Osteocyte (in vitro differentiated cells): ENCODE measurements at places on chromosomes 6 and 20. TPM values are rescaled to one million over a fixed set of nuclear protein-coding genes. Genes with fewer than 3 reads are reported as not detected.

DNA sequence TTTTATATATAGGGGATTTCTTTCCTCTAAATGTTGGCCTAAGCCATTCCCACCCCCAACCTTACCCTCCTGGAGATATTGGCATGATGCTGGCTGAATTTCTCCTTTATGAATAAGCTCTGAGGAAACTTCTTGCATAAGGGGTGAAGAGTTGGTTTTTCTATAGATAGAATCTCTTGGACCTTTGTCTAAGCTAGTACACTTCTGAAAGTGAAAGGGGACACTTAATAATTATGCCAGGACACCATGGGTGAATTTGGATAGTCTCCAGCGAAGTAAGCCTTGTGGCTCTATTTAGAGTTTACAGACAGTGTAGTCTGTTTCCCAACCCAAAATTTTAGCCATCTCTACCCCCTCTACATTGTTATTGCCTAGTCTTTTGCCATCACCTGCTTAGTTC, 27.1 kb upstream of the FABP7 start:
- DNase-seq = no peak
- peaks cover 36% of the 10 kb centered on the region for H3K27me3 ChIP-seq
- H3K4me3 ChIP-seq = no peak overlapping the region
- no peaks in the 10 kb centered on the region for H3K4me1 ChIP-seq
- H3K36me3 ChIP-seq = no peaks in the 10 kb centered on the region

GRCh38 chr6:83511901-83512681, at the start of gene PRSS35:
PRSS35 (plus strand) TSS chr6:83512534; CDS start chr6:83523442, 10,908 bp downstream.
- peak; percentile 87 for DNase-seq
- peak within 1 kb of the TSS; percentile 75 for H3K27ac ChIP-seq
- no peaks in the 10 kb centered on the region for H3K36me3 ChIP-seq
- H3K4me3 ChIP-seq = peak within 1 kb of the TSS; percentile 82

GRCh38 chr20:36856691-36857635, 19.0 kb upstream of the TLDC2 start:
- H3K27me3 ChIP-seq = no peaks in the 10 kb centered on the region
- peak overlapping the region; percentile 85 for H3K27ac ChIP-seq
- peaks cover 5% of the 10 kb centered on the region for H3K36me3 ChIP-seq
- no peak overlapping the region for H3K4me3 ChIP-seq
- peaks cover 77% of the 10 kb centered on the region for H3K4me1 ChIP-seq
- no peak for DNase-seq

GRCh38 chr6:119147101-119148053, 68.9 kb upstream of the FAM184A start:
- peaks cover 38% of the 10 kb centered on the region for H3K4me1 ChIP-seq
- peaks cover 13% of the 10 kb centered on the region for H3K27me3 ChIP-seq
- no peaks in the 10 kb centered on the region for H3K36me3 ChIP-seq
- H3K27ac ChIP-seq = peak overlapping the region; percentile 84

DNA sequence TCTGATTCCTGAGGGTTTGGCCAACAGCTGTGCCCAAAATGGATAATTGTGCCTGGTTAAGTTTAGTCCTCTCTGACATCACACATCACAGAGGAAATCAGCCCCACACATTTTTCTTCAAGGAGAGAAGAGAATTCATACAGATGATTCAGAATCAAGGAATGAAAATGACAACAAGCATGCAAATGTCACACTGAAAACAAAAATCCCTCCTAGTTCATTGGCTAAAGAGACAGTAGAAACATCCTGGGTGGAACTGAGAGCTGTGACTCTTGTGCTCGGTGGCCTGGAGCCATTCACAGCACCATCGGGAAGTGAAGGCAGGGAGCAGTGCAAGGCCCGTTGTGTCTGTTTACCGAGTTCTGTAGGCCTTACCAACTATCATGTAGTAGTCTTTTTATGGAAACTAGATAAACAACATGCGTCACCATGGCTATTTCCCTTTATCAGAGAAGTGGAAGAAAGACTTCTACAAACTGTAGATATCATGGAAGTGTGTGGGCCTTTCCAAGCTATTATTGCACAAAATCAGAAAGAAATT, 81.7 kb upstream of the TENT5A start:
- peaks cover 14% of the 10 kb centered on the region for H3K4me1 ChIP-seq
- no peak for DNase-seq
- no peaks in the 10 kb centered on the region for H3K36me3 ChIP-seq
- H3K4me3 ChIP-seq = peak overlapping the region; percentile 22

DNA sequence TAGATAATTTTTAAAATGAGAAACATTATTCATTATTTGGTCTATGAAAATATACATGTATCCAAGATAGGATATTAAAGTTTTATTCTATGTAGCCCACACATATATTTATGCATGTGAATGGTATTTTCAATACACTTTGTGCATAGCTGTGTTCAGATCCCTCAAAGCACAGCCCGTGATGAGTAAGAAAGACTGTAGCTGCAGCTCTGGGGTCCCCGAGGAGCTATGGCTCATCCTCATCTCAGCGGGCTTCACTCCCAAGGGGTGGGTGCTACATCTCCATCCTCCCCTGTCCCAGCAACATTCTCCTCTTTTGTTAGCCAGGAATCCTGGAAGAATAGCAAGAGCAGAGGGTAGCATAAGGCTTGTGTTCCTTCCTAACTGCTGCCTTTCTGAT, 130.8 kb downstream of the SAMD5 start:
- H3K27me3 ChIP-seq = no peaks in the 10 kb centered on the region
- no peak for DNase-seq
- H3K4me3 ChIP-seq = no peak overlapping the region

DNA sequence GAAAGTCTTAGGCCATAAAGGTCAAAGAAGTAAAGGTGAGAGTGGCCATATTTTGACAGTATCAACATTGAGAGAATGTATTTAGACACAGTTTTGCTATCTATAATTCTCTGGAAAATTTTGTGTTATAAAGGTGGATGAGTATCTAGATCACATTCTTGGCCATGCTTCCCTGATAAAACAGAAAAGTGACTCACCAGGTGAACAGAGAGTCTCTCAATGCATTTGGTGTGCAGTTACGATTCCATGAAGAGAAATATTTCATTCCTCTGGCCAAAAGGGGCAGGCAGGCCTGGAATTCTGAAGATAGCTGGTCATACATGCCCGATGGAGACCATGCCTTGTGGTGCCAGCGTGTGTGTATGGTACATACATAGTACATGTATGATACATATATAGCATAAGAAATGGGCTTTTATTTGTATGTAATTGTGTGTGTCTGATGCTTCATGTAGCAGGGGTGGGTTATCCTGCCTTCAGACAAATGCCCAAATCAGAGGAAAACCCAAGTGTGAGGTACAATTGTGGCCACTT, 164.0 kb downstream of the SOBP start:
- H3K4me3 ChIP-seq = no peak overlapping the region
- no peaks in the 10 kb centered on the region for H3K27me3 ChIP-seq
- no peaks in the 10 kb centered on the region for H3K36me3 ChIP-seq
- DNase-seq = no peak

DNA sequence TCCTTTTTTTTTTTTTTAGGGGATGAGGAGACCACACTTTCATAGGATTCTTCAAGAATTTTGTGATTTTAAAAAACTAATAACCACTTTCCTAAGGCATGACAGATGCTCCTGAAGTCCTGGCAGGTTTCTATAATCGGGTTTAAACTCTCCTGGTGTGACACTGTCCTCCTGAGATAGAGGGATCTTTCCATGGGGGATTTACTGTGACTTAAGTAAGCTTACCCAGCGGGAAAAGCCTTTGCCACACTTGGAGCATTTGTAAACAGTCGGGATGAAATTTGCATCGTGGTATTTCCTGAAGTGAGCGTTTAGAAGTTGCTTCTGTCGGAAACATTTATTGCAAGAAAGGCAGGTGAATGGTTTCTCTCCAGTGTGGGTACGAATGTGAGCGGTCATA, 16.6 kb downstream of the CTCFL start:
- no peak for DNase-seq
- H3K27ac ChIP-seq = no peak overlapping the region
- H3K27me3 ChIP-seq = no peaks in the 10 kb centered on the region
- no peaks in the 10 kb centered on the region for H3K36me3 ChIP-seq
- peaks cover 43% of the 10 kb centered on the region for H3K4me1 ChIP-seq

- no peak overlapping the region for H3K27ac ChIP-seq
- peaks cover 22% of the 10 kb centered on the region for H3K4me1 ChIP-seq
- H3K36me3 ChIP-seq = no peaks in the 10 kb centered on the region
- no peak for DNase-seq
- H3K27me3 ChIP-seq = no peaks in the 10 kb centered on the region
These were observed 222.0 kb upstream of the SGK1 start for GRCh38 chr6:134539865-134540323.

GRCh38 chr6:119322715-119323350, 26.7 kb downstream of the MAN1A1 start:
- no peaks in the 10 kb centered on the region for H3K36me3 ChIP-seq
- DNase-seq = no peak
- H3K27me3 ChIP-seq = no peaks in the 10 kb centered on the region

- H3K4me1 ChIP-seq = peaks cover 47% of the 10 kb centered on the region
- H3K27me3 ChIP-seq = no peaks in the 10 kb centered on the region
- H3K4me3 ChIP-seq = peak within 1 kb of the TSS; percentile 72
These were observed at the start of gene ADAM33 for GRCh38 chr20:3681931-3682781. ADAM33 (minus strand) TSS chr20:3682010; CDS start chr20:3682004, 6 bp downstream.

- no peak overlapping the region for H3K27ac ChIP-seq
- no peaks in the 10 kb centered on the region for H3K27me3 ChIP-seq
- H3K36me3 ChIP-seq = no peaks in the 10 kb centered on the region
- no peak for DNase-seq
- H3K4me3 ChIP-seq = no peak overlapping the region
- no peaks in the 10 kb centered on the region for H3K4me1 ChIP-seq
These were observed 45.4 kb upstream of the SPTLC3 start for GRCh38 chr20:12963416-12963815.

DNA sequence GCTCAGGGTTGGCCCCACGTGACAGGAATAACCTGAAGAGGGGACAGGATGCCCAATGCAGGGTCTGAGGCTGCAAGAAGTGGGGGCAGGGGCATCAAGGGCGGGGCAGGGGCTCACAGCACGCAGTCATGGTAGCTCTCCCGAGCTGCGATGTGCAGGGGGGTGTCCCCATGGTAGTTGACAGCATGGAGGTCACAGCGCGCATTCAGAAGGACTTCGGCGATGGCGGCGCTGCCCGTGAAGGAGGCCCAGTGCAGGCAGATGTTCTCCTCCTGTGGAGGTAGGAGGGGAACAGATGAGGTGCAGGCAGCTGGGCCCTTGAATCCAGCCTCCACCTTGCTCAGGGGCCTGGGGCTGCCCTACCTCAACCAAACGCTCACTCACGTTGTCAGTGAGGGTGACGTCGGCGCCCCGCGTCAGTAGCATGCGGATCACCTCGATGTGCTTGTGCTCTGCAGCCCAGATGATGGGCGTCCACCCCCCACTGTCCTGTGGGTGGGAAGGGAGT, 5.8 kb upstream of the SLC44A4 start:
- no peak overlapping the region for H3K27ac ChIP-seq
- peaks cover 35% of the 10 kb centered on the region for H3K36me3 ChIP-seq
- H3K27me3 ChIP-seq = no peaks in the 10 kb centered on the region
- no peak overlapping the region for H3K4me3 ChIP-seq

- H3K27ac ChIP-seq = no peak overlapping the region
- peaks cover 3% of the 10 kb centered on the region for H3K4me1 ChIP-seq
- no peaks in the 10 kb centered on the region for H3K36me3 ChIP-seq
- H3K27me3 ChIP-seq = peaks cover 29% of the 10 kb centered on the region
These were observed 72.7 kb downstream of the ELOVL4 start for GRCh38 chr6:79874531-79875134.

DNA sequence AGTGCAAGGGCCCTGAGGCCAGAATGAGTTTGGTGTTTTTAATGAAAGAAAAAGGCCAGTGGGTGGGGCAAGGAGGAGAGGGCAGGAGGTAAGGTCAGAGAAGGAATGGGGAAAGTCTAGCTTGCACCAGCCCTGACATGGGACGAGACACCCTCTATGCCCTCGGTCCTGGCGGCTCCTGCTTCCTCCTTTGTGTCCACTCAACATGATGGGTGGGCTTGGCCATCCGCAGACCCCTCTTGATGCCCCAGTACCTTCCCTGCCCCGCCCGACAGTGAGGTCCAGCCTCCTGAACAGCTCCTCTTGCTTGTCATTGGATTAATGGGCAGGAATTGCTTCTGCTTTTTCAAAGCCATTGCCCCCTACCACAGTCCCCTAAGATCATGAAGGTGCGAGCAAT, 33.6 kb upstream of the ANGPT4 start:
- no peaks in the 10 kb centered on the region for H3K4me1 ChIP-seq
- H3K36me3 ChIP-seq = no peaks in the 10 kb centered on the region
- no peak for DNase-seq
- no peak overlapping the region for H3K4me3 ChIP-seq
- H3K27me3 ChIP-seq = peaks cover 17% of the 10 kb centered on the region

DNA sequence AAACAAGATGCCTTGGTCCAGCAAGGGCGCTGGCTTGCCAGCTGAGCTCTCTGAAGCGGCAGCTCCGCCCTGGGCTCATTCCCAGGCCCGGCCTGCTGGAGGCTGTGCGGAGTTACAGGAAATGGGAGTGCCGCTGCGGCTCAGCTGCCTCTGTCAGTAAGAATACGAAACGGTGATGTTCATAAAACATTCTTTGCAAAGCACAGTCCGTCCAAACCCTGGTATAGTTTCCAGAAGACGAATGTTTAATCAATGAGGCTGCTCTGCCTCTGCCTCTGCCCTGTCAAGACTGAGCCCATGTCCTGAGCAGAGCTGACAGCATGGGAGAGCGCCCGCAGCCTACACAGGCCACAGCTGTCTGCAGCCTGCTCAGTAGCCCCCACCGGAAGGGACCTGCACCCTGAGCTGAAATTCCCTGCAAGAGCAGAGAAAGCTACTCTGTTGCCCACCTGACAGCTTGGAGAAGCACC, 153.3 kb upstream of the SNX9 start:
- H3K4me3 ChIP-seq = peak overlapping the region; percentile 47
- no peaks in the 10 kb centered on the region for H3K27me3 ChIP-seq
- H3K4me1 ChIP-seq = peaks cover 27% of the 10 kb centered on the region
- H3K36me3 ChIP-seq = peaks cover 4% of the 10 kb centered on the region
- peak overlapping the region; percentile 66 for H3K27ac ChIP-seq

DNA sequence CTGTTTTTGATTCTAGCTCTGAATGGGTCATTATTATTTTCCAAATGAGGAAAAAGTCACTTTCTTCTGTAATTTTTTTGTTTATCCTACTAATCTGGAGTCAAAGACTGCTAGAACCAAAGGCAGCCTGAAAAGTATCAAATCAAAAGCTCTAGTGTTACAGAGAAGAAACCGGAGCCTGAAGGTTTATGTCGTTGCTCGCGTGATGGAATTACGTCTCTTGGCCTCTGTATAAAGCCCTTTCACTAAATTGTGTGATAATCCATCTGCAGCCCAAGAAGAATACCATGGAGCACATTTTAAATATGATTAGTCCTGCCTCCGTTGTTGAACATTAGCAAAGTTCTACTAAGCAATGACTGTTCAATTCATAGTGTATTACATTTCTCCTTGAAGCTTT, 738.6 kb downstream of the C6orf118 start:
- no peaks in the 10 kb centered on the region for H3K27me3 ChIP-seq
- H3K27ac ChIP-seq = no peak overlapping the region
- no peaks in the 10 kb centered on the region for H3K4me1 ChIP-seq
- no peak overlapping the region for H3K4me3 ChIP-seq
- H3K36me3 ChIP-seq = no peaks in the 10 kb centered on the region
- DNase-seq = no peak

- H3K36me3 ChIP-seq = peaks cover 13% of the 10 kb centered on the region
- peaks cover 39% of the 10 kb centered on the region for H3K4me1 ChIP-seq
- no peak overlapping the region for H3K4me3 ChIP-seq
- H3K27me3 ChIP-seq = no peaks in the 10 kb centered on the region
These were observed 215.0 kb downstream of the THBS2 start for GRCh38 chr6:169038691-169039090.

TFAP2D gene
- not detected in 2 replicates for total RNA-seq

GRM4 gene
- 0.18 and 0.40 TPM in 2 replicates for total RNA-seq

IP6K3 gene
- 3.0 and 4.0 TPM in 2 replicates for total RNA-seq

ETV7 gene
- 0.24 and 0.59 TPM in 2 replicates for total RNA-seq

SLC22A23 gene
- 10.2 and 10.4 TPM in 2 replicates for total RNA-seq

COL21A1 gene
- total RNA-seq = 48.0 and 60.0 TPM in 2 replicates

KIF25 gene
- total RNA-seq = not detected in 2 replicates

FOXQ1 gene
- not detected in 2 replicates for total RNA-seq

BMP2 gene
- total RNA-seq = 0.68 and 0.86 TPM in 2 replicates

ARMC12 gene
- total RNA-seq = 1.3 and 2.5 TPM in 2 replicates

PCMT1 gene
- 75.8 and 76.2 TPM in 2 replicates for total RNA-seq

CUTA gene
- total RNA-seq = 302 and 325 TPM in 2 replicates
